ENCODE measurements at places on chromosomes 6 and 20.
A peak's percentile ranks its signal among the peaks of the same experiment; 100 is the strongest.

- no peak for DNase-seq
These were observed 6.1 kb upstream of the DSN1 start for GRCh38 chr20:36779656-36780025.

DNA sequence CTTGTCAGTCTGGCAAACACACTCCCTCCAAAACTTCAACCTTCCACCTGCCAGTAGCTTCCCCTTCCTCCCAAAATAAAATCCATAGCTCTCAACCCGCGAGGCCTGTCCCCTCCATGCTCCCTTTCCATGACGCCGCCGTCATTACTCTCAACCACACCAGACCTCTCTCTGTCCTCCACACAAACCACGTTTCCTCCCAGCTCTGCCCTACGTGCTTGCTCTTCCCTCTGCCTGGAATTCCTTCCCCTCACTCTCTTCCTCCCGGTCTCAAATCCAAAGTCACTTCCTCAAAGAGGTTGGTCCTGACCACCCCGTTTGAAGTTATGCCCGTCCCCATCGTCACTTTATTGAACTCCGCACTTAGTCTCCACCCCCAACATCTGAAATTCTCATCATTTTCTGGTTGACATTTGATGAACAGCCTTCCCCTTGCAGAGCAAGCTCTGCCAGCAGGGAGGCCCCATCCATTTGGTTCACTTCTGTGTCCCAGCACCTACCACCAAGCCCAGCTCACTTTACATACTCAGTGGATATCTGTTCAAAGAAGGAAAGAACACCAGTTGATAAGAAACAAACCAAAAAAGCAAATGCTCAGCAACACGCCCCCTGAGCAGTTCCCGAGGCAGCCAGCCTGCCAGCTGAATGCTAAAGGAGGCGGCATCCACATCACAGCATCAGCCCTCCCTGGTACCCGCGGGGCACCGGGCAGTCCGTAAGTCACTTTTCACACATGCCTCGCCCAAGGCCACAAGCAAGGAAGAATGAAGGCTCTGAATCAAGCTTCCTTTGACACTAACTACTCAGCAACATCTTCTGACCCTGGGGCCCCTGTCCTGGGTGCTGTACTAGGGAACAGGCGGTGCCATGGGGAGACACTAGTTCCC is 125.0 kb downstream of the NFATC2 start:
- DNase-seq: peak; percentile 57

DNA sequence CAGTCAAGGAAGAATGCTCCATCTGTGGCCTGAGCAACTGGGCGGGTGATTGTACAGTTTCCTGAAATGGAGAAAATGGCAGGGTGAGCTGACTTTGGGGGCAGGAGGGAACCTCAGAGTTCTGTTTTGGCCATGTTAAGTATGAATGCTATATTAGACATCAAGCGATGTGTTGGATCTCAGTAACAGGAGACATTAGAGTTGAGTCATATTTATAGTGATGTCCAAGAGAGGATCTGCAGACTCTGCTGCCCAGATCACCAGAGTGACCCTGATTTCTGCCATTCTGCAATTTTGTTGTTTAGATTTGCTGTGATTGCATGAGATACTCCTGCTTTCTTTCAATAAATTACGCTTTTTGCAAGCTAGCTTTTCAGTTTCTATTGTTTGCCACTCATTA is 131.4 kb upstream of the ENPP5 start:
- no peak for DNase-seq

DNA sequence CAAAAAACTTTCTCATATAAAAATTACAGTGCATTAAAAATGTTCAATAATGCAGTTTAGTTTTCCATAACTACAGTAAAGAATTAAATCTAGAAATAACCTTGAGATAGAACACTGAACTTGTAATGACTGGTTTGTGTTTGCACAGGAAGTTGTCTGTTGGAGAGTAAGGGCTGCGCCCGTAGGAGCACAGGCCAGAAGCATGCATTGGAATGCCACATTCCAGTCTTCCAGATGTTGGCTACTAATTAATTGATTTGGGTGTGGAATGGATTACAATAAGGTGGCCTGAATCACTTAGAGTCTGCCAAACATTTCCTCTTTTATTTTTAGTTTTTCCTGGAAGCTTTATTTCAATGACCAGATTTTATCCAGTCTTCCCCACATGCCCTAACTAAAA is 582.6 kb upstream of the MMS22L start:
- DNase-seq: no peak

GRCh38 chr6:2944405-2945152 is 26.8 kb downstream of the SERPINB6 start:
- no peak for DNase-seq

GRCh38 chr6:104625536-104625935 is 234.2 kb downstream of the HACE1 start:
- DNase-seq: no peak

- DNase-seq: no peak
These were observed 189.1 kb downstream of the BMP2 start for GRCh38 chr20:6956574-6956973.

DNA sequence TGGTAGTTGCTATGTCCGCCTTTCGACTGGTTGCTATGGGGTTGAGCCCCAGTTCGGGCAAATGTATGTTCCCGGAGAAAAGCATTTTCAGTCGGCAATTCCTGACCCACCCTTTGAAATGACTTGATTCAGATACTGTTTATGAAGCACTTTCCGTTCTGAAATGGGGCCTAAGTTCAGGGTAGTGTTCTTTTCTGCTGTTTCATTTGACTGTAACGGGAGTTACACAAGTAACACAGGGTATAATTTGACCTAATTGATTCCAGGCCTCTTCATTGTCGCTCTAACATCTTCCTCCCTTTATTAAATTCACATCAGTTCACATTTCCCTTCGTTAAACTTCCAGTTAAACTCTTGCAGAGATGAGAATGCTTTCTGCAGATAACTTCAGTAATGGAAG is 85.5 kb downstream of the BMP6 start:
- DNase-seq: no peak

DNA sequence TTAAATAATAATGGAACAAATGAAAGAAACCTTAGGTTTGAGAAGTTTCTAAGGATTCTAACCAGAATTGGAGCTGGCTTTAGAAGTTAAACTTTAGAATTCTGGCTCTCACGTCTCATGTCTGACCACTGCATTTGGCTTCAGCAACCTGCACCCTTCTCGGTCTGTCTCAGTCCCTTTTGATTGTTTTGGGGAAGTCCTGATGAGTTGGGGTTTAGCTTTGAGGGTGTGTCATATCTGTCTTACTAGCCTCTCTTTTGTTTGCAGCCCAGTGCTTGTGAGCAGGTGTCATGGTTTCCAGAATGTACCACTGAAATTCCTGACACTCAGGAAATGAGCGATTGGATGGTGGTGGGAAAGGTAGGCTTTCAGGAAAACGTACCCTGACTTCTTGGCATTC is 17.0 kb downstream of the CMTR1 start:
- DNase-seq: no peak

DNA sequence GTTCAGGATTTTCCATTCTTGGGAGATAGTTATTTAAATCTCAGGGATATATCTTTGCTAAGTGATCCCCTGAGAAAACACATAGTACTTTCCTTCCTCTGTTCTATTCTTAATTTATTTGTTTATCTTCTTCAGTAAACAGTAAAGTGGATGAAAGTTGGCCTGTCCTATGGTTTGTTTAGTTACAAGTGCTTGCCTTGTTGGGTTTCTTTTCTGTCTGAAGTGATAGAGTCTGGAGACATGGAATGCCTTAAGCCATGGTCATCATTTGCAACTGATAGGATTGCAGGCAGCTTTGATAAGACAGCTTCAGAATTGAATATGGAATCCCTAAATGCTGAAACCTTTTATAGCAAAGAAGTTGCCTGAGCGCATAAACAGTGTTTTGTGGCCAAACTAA is 4.9 kb downstream of the ADGRG6 start:
- DNase-seq: no peak

GRCh38 chr20:59291740-59292383 is 8.5 kb upstream of the EDN3 start:
- no peak for DNase-seq

DNA sequence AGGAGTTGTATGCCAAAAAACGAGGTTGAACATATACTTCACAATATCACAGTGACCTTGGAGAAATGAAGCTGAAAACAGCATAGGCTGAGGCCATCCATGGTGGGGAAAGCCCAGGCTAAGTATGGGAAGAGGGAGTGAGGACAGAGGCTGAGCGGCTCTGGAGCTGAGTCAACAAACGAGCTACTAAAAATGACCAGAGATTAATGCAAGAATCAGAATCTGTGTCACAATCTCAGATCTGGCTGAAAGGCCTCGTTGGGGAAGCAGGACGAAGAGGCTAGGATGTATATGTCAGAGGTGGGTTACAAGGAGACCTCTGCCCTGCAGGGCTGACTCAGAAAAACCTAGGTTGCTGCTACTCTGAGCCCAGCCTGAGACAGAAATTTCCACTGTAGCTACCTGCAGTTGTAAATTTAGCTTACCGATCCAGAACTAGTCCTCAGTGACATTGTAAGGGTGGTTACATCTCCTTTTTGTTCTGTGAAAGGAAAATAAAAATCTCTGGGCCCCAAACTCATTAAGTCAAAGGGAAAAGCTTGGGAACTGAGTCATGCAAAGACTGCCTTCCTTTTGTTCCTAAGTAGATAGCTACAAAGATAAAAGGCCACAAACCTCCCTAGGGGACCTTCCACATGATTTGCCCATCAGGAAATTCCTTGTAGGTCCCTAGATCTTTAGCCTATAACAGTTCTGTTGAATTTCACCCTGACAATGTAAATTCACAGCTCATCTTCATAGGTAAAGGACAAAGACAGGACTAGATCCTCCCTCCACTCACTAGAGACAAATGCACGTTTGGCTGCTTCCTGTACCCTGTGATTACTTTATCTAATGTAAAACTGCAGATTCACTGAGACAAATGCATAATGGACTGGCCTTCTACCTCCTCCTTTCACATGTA is 8.5 kb upstream of the TUBB2A start:
- DNase-seq: no peak

DNA sequence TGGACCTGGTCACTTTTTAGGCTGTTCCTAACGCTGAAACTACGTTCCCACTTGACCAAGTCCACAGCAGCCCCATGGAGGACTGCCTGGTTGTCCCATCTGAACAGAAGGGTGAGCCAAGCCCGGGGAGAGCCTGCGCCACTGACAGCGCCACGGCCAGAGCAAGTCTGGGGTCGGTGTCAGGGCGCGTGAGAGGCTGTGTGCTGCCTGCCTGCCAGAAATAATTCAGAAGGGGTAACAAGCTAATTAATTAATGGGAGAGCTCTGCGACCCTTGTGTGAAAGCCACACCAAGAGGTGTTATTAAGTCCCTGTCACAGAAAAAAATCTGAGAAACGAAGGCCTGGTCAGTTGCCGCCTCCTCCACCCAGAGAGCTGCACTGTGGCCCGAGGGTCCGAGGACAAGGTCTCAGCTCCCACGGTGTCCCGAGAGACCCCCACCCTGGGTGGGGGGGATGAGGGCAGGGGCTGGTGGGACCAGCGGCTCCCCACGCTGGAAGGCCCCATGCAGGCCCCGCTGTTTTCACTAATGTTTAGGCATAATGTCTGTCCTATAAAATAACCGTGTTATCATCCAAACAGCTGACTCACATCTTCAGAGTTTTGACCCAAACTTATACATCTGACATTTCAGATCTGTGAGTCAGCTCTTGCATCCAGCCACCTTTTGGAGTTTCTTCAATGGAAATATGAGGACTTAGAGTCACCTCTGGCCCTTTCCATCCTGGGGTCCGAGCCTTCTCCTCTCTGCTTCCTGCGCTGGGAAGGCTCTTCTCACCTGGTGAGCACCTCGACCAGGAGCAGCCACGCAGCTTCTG is 58.5 kb downstream of the DLL1 start:
- no peak for DNase-seq

DNA sequence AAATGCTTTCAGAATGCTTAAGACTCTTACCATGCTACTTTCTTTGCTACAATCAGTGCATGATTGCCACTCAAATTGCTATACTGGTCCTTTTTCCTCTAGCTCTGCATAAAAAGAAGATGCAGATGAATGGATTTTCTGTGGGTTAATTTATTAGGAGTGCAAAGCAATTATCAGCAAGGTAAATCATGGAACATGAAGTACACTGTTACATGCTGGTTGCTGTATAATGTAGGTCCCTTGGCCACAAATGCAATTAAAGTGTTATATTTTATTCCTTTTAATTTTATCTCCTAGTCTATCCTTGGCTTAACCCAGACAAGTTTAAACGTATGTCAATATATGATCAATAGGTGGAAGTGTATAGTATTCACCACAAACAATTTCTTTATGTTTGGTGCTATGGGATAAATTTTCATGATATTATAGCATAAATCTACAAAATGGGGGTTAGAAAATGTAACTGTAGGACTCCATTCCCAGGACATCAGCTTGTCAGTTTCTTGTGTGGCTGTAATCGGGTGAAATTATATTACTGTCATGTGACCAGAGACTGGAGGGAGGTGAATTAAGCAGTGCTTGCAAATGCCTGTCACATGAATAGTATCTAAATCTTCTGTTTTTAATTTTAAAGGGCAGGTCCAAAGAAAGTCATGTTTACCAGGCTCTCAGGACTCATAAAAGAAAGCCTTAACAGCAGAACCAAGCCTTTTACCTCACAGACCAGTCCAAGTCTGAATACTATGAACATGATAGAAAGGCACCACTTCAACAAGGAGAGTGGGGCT is 176.9 kb upstream of the ID4 start:
- DNase-seq: no peak

- no peak for DNase-seq
These were observed 34.4 kb upstream of the MRPS10 start for GRCh38 chr6:42251911-42252637.

- DNase-seq: no peak
These were observed 187.3 kb upstream of the HEY2 start for GRCh38 chr6:125562156-125562555.

- no peak for DNase-seq
These were observed 3.1 kb downstream of the LRP11 start for GRCh38 chr6:149860834-149861602.

- peak; percentile 41 for DNase-seq
These were observed at the start of gene HFE for GRCh38 chr6:26087284-26088115. Gene HFE, plus strand, starts transcription at chr6:26087429. Its CDS starts 12 bp downstream, at chr6:26087441.

- no peak for DNase-seq
These were observed 4.3 kb downstream of the CDC25B start for GRCh38 chr20:3800256-3800877.

DNA sequence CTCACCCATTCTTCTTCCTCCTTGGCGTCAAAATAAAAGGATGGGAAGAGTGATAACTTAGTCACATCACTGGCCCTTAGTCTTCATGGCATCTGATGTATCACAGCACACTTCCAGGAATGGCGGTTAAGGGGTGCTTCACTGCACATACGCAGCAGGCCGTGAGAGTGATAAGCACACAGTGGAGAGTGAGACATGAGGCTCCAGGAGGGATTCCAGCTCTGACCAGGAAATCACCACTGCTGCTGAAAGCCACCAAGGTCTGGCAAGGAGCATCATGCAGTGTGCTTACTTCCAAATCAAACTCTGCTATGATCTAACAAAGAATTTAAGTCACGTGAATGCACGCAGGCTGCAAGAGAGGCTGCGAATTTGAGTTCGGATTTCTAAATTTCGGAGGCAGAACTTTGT is 62.4 kb downstream of the ARID1B start:
- DNase-seq: no peak

Measured in CD4-positive, alpha-beta T cell treated with Interleukin-17A for 1 hour (primary cell).